Nucleus accumbens (tissue), 56 donors: ENCODE measurements at places on chromosomes 3 and 15.

DNA sequence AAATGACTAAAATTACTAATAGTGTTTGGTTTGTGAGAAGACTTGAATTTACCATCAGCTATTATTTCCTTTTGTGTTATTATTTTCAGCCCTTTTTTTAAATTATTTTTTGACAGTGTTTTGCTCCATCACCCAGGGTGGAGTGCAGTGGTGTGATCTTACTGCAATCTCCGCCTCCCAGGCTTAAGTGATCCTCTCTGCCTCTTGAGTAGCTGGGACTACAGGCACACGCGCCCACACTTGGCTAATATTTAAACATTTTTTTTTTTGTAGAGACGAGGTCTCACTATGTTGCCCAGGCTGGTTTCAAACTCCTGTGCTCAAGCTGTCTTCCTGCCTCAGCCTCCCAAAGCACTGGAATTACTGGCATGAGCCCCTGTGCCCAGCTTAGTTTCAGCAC is 31.7 kb upstream of the UTS2B start:
- DNase-seq = no peak

DNA sequence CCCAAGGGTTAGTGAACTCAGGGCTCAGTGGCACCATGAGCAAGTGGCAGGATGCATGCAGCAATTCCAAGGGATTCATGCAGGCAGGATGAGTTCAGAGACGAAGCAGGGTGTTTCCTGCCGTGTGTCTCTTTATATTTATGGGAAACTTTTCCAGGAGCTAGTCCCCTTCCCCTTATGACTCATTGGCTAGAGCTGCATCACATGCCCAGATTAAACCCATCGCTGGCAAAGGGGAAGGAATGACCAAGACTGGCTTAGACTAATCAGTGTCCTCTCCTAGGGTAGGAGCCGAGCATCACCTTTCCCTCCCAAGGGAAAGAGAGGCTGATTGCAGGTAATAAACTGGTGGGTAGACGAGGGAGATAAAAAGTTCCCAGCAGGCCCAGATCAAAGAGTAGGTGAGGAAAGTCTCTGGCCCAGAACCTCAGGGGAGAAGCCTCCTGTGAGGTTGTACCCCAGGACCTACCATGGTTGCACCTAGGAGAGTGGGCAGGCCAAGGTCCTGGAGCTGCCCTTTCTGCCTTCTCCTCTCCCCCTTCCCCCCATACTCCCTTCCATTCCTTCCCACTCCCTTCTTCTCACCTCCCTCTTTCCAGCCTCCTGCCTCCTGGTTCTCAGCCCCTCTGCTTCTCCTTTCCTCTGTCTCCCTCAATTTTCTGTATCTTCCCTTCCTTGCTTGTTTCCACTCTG is 67.8 kb upstream of the ITGA11 start:
- DNase-seq = no peak

- DNase-seq = no peak
Measured at GRCh38 chr15:48391950-48392349, 60.7 kb downstream of the DUT start.

DNA sequence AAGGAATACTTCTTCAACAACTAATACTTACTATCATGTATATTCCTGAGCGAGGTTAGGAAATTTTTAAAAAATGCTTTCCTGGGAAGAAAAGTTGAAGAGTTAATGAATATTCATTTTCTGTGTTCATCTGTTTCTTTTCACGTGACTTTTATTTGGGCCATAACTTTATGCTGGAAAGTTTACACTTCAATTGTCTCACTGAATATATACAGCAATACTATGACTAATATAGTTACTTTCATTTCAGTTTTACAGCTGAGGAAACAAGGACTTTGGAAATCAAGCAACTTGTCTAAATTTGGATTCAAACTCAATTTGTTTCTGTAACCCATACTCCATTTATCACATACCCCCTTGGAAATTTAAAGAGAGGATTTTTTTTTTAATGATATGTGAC is 894.2 kb downstream of the ROBO1 start:
- DNase-seq = no peak

GRCh38 chr3:14938954-14939353 is 8.4 kb upstream of the NR2C2 start:
- no peak for DNase-seq

DNA sequence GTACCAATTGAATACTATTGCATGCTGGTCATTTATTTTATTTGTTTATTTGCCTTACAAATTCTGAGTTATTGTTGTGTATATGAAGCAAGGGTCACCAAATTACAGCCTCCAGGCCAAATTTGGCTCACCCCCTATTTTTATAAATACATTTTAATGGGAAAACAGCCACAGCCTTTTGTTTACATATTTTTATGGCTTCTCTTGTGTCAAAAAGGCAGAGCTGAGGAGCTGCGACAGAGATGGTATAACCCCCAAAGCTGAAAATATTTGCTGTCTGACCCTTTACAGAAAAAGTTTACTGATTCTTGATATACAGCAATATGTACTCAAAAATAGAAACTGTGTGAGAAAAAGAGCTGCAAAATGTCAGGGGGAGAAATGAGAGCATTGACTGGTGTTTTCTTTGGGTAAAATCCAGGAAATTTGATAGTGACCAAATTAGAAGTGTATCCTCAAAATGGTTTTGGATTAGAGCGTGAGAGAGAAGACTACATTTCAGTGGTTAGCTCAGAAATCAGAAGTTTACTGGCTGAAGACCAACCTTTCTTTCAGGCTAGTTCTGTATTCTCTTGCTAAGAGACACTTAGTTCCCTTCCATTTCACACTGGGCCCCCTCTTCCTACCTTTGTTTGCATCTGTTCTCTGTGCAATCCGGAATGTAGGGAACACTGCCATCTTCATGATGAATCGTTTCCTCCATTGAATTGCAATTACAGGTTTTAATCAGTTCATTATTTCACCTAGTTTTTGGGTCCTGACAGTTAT is 757.8 kb downstream of the AGBL1 start:
- DNase-seq = no peak
